ENCODE measurements at places on chromosomes 1 and 21.

- no peak for DNase-seq
Observed at GRCh38 chr1:39214021-39214713, 9.7 kb downstream of the MACF1 start.

- no peak for DNase-seq
Observed at GRCh38 chr21:46148106-46148505, 7.3 kb downstream of the FTCD start.

GRCh38 chr1:66258404-66259105 is 275.4 kb upstream of the SGIP1 start:
- DNase-seq, result no peak

DNA sequence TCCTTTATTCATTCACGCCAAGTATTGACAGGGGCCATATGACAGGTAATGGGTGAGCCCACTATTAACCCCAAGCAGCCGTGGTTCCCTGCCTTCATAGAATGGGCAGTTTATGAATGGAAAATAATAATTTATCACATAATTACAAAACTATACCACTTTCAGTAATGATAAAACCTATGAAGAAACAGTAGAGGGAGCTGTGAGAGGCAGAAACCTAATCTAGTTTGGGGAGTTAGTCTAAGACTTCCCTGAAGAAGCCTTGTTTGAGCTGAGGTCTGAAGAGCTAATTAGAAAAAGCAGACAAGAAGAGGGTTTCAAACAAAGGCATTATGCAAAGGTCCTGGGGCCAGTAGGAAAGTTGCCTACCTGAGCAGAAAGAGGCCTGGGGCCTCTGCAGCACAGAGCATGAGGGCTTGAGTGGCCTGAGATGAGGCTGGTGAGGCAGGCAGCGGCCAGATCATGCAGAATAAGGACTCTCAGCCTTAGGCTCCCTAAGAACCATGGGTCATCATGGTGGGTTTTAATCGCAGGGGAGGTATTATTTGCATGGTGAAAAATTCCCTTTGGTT is 142.8 kb downstream of the ATG4C start:
- no peak for DNase-seq

DNA sequence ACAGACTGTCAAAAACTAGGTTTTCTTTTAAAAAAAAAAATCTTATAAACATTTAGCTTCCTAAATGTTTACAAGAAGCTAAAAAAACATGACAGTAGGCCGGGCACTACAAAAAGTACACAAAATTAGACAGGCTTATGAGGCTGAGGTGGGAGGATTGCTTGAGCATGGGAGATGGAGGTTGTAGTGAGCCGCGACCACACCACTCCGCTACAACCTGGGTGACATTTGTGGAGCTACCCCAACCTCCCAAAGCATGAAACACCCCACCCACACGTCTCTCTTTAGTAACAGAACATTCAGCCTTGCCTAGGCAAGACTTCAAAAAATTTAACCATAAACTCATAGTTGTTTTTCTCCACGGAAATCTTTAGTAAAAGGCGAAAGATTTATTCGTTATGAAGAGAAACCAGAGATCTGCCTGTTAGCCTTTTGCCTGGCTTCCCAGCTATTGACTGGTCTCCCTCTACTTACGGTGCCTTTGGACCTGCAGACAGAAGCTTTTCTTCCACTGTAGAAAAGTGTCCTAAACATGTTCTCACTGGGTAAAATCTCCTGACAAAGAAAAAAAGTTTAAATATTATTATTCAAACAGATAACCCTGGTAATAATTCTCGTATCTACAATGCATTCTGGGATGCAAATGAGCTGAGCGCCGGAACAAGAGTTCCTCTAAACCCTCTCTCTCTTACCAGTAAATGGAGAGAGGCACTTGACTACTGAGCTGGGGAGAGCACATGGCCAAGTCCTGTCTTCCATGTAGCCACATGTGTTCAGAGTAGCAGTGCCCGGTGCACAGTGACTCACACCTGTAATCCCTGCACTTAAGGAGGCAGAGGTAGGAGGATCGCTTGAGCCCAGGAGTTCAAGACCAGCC is 9.2 kb downstream of the RNU5D-1 start:
- DNase-seq, result no peak

- DNase-seq, result no peak
Observed at GRCh38 chr1:219374046-219374566, 200.4 kb downstream of the LYPLAL1 start.

GRCh38 chr1:203103216-203103615 is 17.4 kb upstream of the MYOG start:
- DNase-seq, result no peak

- DNase-seq, result no peak
Observed at GRCh38 chr1:24764439-24764838, 19.2 kb downstream of the CLIC4 start.

- no peak for DNase-seq
Observed at GRCh38 chr1:60753036-60753900, 329.1 kb upstream of the NFIA start.

DNA sequence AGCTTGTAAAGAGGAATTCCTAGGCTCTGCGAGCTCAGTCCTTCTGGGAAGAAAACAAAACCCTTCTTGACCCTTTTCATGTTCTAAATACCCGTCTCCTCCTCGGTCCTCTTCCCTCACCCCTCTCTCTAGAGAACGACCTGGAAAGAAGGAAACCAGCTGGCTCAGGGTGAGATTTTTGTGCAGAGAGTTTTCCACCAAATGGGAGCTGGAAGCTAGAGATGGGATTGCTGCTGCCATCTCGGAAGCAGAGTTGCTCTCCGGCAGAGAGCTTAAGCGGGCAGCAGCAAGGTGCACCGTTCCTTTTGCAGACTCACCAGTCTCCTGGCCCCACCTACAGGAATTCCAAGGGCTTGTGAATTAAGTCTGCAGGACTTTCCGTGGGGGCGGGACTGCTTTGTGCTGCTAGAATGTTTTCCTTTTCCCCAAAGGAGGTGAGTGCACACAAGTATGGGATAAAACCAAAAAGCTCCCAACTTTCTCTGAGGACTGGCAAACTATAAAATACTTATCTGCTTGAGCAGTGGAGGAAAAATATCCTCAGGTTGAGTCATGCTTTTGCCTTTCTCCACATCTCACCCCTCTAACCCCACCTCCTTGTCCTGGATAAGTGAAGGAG is 29.1 kb upstream of the KIAA0040 start:
- no peak for DNase-seq

DNA sequence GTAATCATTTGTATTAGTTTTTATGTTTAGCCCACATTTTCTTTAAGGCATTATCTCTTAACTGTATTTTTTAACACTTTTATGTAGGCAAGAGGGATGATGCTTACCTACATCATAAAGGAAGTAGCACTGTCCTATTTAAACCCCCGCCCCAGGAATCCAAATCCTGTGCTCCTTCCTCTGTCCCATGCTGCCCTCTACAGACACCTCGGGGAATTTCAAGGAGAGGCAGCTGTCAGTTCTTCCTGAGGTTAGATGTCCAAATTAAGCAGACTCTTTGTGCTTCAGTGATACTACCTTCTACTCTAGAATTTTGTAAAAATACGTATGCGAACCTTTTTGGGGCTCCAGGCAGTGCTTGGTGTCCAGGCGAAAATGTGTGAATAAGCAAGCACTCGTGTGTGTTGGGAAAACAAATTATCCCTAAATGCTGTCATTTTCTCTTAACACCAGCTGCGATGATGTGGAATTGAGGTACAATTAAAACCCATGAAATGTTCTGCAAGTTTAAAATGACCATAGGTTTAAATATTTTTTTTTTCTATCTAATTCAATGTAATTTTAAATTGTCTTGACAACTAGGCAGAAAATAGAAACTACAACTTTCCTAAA is 19.2 kb downstream of the CRCT1 start:
- no peak for DNase-seq

DNA sequence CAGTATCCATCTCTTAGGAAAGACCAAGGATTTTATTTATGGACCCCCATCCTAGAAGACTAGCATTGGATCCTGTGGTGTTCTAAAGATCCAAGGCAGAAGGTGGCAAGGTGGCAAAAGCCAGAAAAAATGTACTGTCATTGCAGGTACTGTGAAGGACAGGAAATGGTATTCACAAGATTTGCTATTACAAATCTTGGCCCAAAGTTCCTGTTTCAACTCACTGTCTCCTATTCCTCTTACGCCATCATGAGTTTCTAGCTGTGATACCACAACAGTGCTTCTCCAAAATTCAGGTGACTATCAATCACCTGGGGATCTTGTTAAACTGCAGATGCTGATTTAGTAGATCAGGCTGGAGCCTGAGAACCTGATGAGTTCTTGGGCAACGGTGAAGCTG is 21.4 kb downstream of the ACP6 start:
- DNase-seq, result no peak

DNA sequence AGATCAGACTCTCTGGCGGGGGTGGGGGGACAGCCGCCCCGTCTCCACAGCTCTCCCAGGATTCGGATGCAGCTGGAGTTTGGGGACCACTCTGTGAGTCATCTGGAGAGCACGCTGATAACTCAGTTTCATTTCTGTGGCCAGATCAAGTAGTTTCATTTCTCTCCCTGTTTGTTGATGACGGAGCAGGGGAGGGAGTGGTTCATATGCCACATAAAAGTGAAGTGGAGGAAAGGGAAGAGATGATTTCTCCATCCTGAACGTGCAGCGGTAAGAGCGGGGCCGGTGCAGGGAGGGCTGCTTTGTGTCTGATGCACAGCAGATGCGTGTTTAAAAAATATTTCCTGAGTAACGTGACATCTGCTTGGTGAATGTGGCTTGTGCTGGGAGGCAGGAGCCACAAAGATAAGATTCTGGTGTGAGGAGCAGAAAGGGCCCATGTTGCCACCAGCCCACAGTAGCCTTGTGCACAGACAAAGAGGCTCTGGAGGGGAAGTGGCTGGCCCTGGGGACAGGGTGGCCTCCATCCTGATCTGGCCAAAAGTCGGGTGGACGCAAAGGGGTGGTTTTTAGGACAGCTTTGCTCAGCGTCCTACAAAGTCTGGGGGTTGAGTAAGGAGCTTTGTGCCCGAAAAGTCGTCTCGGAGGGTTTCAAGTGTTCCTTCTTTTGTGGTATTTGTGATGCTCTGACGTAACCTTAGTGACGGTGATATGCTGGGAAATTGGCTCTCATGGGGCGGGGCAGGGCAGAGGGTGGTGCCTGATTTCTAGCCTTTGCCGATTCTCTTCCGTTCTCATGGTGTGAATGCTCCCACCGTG is at the start of gene MX2:
Gene MX2, plus strand, starts transcription at position 242 of the 819 bp plus-strand sequence. CDS start 14,880 bp downstream, outside the sequence.
- no peak for DNase-seq

GRCh38 chr1:29679316-29679715 is 443.0 kb downstream of the PTPRU start:
- no peak for DNase-seq

- no peak for DNase-seq
Observed at GRCh38 chr1:22330092-22330759, 121.4 kb upstream of the ZBTB40 start.

- no peak for DNase-seq
Observed at GRCh38 chr1:203093754-203094410, 8.1 kb upstream of the MYOG start.

DNA sequence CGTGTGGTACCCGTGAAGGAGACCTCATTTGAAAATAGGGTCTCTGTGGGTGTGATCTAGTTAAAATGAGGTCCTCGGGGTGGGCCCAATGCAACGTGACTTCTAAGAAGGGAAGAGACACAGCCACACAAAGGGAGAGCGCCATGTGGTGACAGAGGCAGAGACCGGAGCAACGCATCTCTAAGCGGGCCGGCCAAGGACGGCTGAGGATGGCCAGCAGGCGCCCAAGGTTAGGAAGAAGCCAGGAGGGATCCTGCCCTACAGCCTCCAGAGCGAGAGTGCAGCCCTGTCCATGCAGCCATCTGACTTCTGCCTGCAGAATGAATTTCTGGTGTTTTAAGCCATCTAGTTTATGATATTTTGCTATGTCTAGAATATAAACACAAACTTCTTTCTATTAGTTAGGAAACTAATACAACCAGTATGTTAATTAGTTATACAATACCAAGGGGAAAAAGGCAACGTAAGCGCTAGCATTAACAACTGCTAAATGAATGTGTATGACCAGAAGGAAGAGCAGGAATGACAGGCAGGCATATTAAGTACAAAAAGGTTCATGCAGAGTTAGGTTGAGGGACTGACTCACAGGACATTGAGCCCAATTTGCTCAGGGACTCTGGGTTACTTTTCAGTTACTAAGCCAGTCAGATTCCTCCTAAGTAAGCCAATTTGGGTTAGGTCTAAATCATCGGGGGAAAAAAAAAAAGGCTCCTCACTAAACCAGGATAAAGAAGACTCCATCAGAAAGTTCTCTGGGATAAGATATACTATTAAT is 4.1 kb downstream of the CEP104 start:
- DNase-seq, result no peak

GRCh38 chr1:159055181-159055641 is 21.4 kb downstream of the AIM2 start:
- DNase-seq, result no peak

GRCh38 chr1:166884971-166885370 is 8.9 kb upstream of the TADA1 start:
- no peak for DNase-seq

- DNase-seq, result no peak
Observed at GRCh38 chr1:171754353-171754705, 12.5 kb upstream of the VAMP4 start.

GRCh38 chr1:29282924-29283803 is 46.8 kb downstream of the PTPRU start:
- no peak for DNase-seq

- no peak for DNase-seq
Observed at GRCh38 chr1:210098356-210098755, 134.2 kb upstream of the SERTAD4 start.

GRCh38 chr1:171948511-171948910 is 107.2 kb downstream of the DNM3 start:
- no peak for DNase-seq

- no peak for DNase-seq
Observed at GRCh38 chr1:87007323-87007722, 92.9 kb downstream of the HS2ST1 start.

DNA sequence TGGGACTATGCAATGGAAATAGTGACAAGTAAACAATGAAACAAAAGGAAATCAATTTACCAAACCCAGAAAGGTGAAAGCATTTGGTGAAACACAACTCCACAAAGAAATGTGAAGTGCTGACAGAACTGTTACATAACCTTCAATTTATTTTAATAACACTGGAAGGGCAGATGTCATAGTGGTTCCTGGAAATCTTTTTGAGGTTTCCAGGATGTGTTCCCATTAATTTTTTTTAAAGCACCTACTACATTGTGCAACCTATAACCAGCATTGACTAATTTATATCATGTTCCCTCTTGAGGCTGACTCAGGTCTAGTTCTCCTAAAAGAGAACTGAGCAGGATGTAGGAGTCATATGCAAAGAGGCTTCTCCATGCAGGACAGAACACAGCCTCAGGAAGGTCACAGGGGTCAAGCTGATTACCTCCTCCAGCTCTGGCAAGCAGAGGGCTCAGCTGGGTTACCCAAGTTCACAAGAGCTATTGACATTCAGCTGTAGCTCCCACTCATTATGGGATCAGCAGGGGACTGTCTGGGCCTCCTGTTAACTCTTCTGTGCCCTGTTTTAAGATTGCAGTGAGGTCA is 157.1 kb upstream of the NRIP1 start:
- no peak for DNase-seq
